ENCODE measurements at places on chromosomes 13 and 19. TPM values are rescaled to one million over a fixed set of nuclear protein-coding genes. Genes with fewer than 3 reads are reported as not detected.
A peak's percentile ranks its signal among the peaks of the same experiment; 100 is the strongest.

PRKCG gene
- not detected for total RNA-seq

RYR1 gene
- total RNA-seq = 1.7 TPM

LPAR6 gene
- total RNA-seq = 47.9 TPM

BRSK1 gene
- 2.0 TPM for total RNA-seq

GRK1 gene
- 0.21 TPM for total RNA-seq

IGFL2 gene
- not detected for total RNA-seq

KLHL1 gene
- total RNA-seq = not detected

FUT2 gene
- not detected for total RNA-seq

GIPC3 gene
- 2.6 TPM for total RNA-seq

CYP4F3 gene
- total RNA-seq = 0.31 TPM

NEK5 gene
- 0.72 TPM for total RNA-seq

DNA sequence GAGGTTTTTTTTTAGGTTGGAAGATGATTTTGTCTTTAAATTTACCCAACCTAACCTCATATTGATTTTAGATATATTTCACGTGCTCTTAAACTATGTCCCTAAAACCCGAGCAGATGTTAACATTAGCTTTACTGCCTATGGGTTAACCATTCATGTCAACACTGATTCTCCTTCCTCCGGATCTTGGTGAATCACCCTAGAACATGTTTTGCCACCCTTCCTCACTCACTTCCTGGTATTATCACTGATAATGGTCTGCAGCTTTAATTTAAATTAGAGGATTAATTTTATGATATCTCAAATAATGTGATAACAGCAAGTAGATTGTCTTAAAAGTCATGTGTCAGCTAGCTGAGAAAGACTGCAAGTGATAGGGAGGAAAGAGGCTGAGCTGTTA is 31.9 kb downstream of the HTR2A start:
- DNase-seq = no peak

DNA sequence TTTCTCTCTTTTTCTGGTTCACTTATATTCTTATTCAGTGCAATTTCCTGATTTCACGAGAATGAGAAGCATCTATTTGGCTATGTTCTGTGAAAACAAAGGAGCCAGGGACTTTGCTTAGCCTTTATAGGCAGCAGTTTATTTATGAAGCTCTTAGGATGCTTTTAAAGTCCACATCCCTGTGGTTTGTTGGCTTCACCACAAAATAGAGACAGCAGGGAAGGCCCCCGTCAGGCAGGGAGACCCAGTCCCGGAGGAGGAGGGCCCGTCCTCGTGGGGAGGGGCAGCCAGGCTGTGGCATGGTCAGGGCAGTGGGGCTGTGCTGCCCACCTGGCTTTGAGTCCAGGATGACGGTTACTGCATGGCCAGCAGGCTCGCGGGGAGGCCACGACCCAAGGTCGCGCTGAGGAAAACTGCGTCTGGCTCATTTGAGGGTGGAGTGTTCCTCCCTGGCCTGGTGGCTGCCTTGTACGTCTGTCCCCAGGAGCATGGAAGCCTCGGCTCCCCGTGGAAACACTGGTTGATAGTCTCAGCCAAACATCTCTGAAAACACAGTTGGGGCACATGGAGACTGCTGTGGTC is 92.7 kb downstream of the ATP11A start:
- DNase-seq = no peak

GRCh38 chr19:1445932-1446712 is 3.8 kb upstream of the APC2 start:
- DNase-seq = peak; percentile 22

- DNase-seq = no peak
Observed at GRCh38 chr13:91302111-91302510, 45.4 kb upstream of the MIR17HG start.

DNA sequence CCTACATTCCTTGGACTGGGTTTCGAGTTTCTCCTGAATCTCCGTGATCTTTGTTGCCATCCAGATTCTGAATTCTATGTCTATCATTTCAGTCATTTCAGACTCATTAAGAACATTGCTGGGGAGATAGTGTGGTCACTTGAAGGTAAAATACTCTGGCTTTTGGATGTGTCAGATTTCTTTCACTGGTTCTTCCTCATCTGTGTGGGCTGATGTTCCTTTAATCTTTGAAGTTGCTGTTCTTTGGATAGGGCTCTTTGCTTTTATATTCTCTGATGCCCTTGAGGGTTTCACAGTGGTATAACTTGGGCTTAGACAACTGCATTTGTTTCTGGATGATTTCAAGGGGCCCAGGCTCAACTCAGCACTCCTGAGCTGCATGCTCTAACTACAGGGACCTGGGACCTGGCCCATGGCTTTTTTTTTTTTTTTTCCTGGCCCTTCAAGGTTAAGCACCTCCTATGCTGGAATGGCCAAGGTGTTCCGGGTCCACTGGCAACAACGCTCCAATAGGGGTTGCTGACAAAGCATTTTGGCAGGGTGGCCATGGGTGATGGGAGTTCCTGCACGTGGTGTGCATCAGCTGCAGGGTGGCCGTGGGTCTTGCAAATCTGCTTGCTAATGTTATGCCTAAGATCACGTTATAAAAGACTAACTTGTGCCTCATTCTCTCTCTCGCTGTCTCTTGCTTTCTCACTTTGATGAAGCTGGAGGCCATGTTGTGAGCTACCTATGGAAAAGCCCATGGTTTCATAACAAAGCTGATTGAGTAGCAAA is 5.9 kb upstream of the SIGLEC7 start:
- DNase-seq = no peak

- DNase-seq = no peak
Observed at GRCh38 chr13:27024074-27024461, 147.5 kb downstream of the USP12 start.

DNA sequence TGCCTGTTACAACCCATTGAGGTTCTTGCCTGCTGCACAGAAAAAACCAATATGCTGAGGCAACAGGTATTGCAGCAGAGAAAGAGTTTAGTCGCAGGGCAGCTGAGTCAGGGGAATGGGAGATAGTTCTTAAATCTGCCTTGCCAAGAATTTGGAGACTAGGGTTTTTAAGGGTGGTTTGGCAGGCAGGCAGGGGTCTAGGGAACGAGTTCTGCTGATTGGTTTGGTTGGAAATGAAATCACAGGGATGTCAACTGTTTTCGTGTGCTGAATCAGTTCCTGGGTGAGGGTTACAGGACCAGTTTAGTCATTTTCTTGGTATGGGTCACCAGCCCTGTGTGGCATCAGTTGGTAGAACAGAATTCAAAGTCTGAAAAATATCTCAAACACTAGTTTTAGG is 36.6 kb downstream of the PDS5B start:
- no peak for DNase-seq

GRCh38 chr13:80037505-80037888 is 303.4 kb downstream of the SPRY2 start:
- DNase-seq = no peak

- DNase-seq = no peak
Observed at GRCh38 chr13:20740021-20740420, 33.7 kb downstream of the EEF1AKMT1 start.

DNA sequence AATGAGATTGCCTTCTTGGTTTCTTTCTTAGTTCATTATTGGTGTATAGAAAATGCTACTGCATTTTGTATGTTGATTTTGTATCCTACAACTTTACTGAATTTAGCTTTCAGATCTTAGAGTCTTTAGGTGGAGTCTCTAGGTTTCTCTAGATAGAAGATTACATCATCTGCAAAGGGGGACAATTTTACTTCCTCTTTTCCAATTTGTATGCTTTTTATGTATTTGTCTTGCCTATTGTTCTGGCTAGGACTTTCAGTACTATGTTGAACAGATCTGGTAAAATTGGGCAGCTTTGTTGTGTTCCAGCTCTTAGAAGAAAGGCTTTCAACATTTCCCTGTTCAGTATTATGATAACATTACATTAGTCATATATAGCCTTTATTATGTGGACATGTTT is 101.0 kb upstream of the SPRY2 start:
- DNase-seq = no peak

GRCh38 chr13:37539976-37540605 is 58.5 kb downstream of the POSTN start:
- DNase-seq = no peak

GRCh38 chr13:104485571-104485970 is 1419.4 kb upstream of the SLC10A2 start:
- no peak for DNase-seq

DNA sequence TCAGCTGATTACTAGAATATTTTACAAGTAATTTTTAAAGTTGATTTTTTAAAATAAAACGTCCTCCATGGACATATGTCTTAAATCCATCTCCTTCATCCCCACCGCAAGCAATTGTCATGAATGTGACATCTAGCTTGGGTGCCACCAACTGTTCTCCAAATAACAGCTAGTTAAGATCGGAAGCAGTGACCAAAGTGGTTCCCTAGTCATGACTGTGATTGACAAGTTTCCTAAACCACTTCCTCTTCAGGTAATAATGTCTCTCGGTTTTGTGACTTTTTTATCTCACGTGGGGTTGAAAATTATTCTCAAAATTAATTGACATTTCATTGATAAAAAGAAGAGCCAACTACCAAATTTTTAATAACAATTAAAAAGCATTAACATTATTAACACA is 135.3 kb upstream of the MIR17HG start:
- DNase-seq = no peak

GRCh38 chr13:33252135-33252534 is 33.4 kb downstream of the STARD13 start:
- peak; percentile 65 for DNase-seq

- peak; percentile 85 for DNase-seq
Observed at GRCh38 chr19:2478756-2479555, 3.0 kb downstream of the GADD45B start.

DNA sequence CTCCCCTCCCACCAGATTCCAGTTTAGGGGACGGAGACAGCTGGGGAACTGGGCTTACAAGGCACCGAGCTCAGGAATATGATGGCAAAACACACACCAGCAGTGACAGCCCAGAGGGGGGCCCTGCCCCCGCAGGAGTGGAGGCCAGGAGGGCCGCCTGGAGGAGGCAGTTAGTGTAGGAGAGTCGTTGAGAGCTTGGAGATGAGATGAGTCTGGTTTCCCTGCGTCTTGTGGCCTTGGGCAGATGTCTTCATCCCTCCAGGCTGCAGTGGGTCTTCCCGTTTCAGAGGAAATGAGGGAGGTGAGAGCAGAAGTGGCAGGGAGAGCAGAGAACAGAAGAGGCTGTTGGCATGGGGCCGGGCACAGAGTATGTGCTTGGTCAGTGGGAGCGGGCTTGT is 4.9 kb downstream of the CELF5 start:
- DNase-seq = no peak

- DNase-seq = peak; percentile 38
Observed at GRCh38 chr13:98450539-98451111, 126.3 kb downstream of the STK24 start.

GRCh38 chr13:114063545-114064449 is 68.6 kb downstream of the RASA3 start:
- DNase-seq = peak; percentile 81

GRCh38 chr19:38425222-38425809 is 703 bp downstream of the RASGRP4 start:
- DNase-seq = no peak

DNA sequence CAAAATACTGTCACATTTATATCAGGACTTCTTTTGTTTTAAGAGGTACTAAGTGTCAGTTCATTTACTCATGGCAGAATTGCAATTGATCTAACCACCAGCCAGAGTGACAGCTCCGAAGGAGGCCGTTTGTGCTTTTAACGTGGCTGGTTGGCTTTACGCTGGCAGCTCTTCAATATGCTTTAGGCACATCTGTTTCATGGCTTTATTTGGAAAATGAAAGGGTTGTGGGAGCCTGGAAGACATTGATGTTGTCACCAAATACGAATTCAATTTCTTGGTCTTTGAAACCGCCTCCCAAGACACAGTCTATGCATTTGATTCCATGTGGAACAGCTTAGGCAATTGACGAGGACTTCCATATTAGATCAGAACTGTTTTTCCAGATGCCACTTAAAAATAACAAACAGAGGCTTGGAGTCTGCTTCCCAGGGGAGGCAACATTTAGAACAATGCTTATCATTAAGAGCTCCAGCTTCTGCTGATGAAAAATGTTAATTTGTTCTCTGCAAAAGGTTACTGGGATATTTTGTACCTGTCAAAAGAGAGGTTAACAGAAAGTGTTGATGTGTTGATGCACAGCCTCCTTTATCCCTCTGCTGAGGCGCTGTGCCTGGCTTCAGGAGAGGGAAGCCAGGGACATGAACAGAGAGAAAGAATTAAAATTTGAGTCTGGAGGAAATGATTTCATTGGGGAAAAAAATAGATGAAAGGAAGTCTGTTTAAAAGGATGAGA is 64.0 kb upstream of the TNFRSF19 start:
- peak; percentile 37 for DNase-seq

DNA sequence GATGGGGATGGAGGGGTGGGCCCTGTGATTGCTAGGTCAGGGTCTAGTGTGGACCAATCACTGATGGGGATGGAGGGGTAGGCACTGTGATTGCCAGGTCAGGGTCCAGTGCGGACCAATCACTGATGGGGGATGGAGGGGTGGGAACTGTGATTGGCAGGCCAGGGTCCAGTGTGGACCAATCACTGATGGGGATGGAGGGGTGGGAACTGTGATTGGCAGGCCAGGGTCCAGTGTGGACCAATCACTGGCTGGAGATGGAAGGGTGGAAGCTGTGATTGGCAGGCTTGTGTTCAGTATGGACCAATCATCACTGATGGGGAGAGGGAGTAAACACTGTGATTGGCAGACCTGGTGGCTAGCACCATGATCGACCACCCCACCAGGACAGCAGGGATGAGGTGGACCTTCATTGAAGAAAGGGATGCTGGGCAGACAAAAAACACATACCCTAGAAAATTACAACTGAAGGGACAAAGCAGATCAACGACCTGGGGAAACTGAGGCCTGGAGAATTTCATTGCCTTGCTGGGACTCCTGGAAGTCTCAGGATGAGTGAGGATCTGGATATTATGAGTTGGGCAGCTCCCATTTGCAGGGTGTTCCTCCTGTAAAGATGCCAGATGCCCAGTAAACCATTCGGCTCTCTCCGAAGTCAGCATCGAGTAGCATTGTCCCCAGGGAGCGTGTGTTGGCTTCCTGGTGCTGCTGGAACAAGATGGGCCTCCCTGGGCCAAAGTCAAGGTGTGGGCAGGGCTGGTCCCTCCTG is 15.5 kb downstream of the TMPRSS9 start:
- DNase-seq = no peak

DNA sequence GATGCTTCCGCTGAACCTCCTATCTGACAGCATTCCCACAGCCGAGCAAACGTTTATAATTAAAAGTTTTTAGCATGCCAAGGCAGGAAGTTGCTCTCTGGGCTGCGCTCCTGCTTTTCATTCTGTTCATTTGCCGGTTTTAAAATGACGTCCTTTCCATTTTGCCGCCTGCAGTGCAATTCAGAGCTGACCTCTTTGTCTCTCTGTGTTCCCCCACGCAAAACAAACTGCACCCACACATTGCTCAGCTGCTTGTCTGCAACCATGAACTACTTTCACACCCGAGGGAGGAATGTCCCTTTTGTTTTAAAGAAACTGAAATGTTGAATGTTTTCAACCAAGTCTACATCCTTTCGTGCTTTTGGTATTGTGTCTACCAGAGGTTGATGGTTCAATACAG is 416.5 kb downstream of the EFNB2 start:
- DNase-seq = no peak

- no peak for DNase-seq
Observed at GRCh38 chr13:40983259-40983658, 35.9 kb downstream of the ELF1 start.

DNA sequence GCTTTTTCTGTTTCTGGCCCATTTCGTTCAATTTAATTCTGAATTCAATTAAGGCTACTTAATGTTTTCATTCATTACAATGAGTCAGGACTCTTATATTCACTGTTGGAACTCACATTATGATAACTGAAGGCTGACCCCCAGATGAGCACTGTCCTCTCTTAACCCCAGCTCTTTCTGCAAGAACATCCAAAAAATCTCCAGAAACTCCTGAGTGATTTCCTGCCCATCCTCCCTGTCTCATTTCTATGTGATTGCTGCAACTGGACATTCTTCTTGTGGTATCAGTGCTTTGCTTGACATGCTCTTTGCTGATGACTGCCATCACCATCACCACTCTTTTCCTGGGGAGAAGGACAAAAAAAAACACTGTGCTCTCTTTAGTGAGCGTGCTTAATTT is 240.3 kb downstream of the SPRY2 start:
- DNase-seq = no peak

Data from heart left ventricle (tissue), 16 donors.